ENCODE measurements at places on chromosomes 1 and 21. TPM values are rescaled to one million over a fixed set of nuclear protein-coding genes. Genes with fewer than 3 reads are reported as not detected.

The NPHS2 gene
- not detected for total RNA-seq

- no peak for DNase-seq
- H3K4me1 ChIP-seq: peaks cover 9% of the 10 kb centered on the region
- no peak overlapping the region for H3K4me3 ChIP-seq
- no peak overlapping the region for H3K27ac ChIP-seq
Observed at GRCh38 chr1:200354243-200354642, 55.6 kb downstream of the ZNF281 start.

DNA sequence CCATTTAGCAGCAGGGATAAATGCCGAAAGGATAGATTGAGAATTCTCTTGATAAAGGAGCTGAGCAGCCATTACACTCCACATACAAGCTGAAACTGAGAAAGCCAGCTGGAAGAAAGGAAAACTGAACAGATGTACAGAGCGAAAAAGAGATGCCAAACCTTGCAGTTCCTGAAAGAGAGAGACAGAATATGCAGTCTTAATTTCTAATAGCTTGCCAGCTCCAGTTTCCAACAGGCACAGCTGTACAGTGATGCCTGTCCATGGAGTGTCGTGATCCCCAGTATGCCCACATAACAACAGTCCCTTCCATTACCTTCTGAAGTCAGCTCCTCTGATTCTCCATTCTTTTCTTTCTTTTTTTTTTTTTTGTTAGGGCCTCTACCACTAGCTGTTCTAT, 22.7 kb downstream of the ABL2 start:
- peaks cover 22% of the 10 kb centered on the region for H3K4me1 ChIP-seq
- no peak overlapping the region for H3K4me3 ChIP-seq
- H3K27ac ChIP-seq: no peak overlapping the region
- no peak for DNase-seq

- DNase-seq: no peak
- H3K27ac ChIP-seq: no peak overlapping the region
- H3K4me1 ChIP-seq: no peaks in the 10 kb centered on the region
- no peaks in the 10 kb centered on the region for H3K36me3 ChIP-seq
Observed at GRCh38 chr1:175364424-175365076, 172.0 kb upstream of the KIAA0040 start.

DNA sequence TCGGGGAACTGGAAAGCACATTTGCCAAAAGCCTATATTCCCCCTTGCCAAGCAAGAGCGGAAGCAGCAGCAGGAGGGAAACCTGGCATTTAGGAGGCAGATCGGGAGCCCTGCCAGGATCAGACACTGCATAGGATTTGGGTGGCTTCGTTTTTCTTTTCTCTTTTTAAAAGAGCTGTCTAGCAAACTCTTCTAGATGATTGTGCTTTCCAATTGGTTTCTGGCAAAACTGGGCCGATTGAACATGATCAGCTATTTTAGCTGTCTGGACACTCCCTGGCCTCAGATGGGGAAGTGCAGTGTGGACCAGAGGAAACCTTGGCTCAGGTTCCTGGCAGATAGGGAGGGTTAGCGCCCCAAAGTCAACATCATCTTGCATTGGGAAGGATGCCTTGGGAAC, 414.0 kb upstream of the KAZN start:
- DNase-seq: no peak
- no peaks in the 10 kb centered on the region for H3K27me3 ChIP-seq
- no peaks in the 10 kb centered on the region for H3K36me3 ChIP-seq
- H3K4me1 ChIP-seq: no peaks in the 10 kb centered on the region
- H3K27ac ChIP-seq: no peak overlapping the region

The RUNX3 gene
- 1.2 TPM for total RNA-seq

DNA sequence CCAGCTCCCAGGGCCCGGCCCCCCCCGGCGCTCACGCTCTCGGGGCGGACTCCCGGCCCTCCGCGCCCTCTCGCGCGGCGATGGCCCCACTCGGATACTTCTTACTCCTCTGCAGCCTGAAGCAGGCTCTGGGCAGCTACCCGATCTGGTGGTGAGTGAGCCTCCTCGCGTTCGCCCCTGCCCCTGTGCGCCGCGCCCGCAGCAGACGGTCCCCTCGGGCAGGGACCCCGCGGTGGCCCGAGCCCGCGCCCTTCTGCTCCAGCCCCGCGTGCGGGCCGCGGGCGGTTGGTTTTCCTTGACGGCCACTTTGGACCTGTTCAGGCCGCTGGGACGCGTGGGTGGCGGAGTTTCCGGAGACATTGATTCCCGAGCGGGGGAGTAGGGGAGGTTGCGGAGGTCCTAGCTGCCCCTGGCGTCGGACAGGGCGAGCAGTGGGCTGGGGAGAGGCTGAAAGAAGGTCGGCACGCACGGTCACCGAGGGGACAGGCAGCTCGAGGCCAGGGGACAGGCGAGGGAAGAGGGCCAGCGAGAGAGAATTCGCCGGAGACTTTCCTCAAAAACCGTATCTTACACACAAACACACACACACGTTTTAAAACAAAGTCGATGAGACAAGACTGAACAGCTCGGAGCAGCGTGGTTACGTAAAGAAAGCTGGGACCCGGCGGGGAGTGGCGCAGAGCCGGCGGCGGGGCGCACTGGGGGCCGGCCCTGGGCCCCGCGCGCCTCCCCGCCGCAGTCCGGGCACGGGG, 427 bp downstream of the WNT3A start:
- peaks cover 25% of the 10 kb centered on the region for H3K27me3 ChIP-seq
- no peak overlapping the region for H3K27ac ChIP-seq
- H3K36me3 ChIP-seq: no peaks in the 10 kb centered on the region
- peak; percentile 45 for DNase-seq

The NID1 gene
- 305 TPM for total RNA-seq

DNA sequence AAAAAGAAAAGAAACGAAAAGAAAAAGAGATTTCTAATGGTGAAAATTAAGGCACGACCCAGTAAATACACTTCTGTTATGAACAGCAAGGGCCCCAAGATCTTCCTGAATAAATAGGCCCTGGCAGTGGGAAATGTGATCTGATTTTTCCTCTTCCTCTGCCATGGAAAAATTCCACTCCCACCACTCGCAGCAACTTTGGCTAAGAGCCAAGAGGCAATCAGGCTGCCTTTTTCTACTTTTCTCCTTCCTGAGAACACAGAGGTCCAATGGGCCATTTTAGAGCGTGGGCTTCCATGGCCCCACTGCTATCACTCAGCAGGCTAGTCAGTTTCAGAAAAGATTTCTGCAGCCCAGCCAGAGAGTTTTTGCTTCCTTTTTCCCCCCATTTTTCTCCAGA, 33.7 kb upstream of the AK4 start:
- H3K27ac ChIP-seq: peak overlapping the region; percentile 50
- DNase-seq: no peak
- no peaks in the 10 kb centered on the region for H3K36me3 ChIP-seq
- H3K27me3 ChIP-seq: no peaks in the 10 kb centered on the region

GRCh38 chr21:35599164-35599563, 461.2 kb downstream of the SETD4 start:
- no peaks in the 10 kb centered on the region for H3K36me3 ChIP-seq
- no peaks in the 10 kb centered on the region for H3K4me1 ChIP-seq
- H3K4me3 ChIP-seq: no peak overlapping the region

The GALE gene
- 7.1 TPM for total RNA-seq

DNA sequence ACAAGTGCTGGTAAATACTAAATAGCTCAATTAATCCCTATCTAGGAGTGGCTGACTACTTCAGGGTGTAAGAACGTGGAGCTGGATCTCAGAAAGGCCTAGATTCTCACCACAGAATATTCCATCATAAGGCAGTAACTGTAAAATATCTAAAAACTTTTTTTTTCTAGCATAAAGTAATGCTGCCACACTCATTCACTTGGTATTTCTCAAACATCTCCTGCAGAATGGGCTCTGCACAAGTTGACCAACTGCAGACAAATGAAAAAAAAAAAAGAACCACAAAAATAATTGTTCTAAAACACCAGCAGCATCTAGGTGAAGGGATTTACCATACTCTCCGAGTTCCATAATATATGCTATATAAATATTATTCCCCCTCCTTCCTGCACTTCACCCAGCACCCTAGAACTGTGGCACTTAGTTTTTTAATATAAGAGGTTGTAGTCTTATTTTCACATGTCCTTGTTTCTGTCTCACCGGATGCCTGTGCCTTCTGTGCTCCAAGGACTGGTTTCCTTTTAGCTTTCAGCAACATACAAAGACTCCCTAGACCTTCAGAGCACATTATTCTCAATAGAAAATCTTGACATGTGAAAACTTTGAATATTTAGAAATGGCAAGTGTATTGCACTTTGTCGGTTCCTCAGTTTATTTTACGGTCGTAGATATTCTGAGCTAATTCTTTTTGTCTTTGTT, 8.9 kb downstream of the VSIG8 start:
- no peak for DNase-seq
- H3K27ac ChIP-seq: peak overlapping the region; percentile 96
- no peaks in the 10 kb centered on the region for H3K36me3 ChIP-seq
- H3K27me3 ChIP-seq: no peaks in the 10 kb centered on the region
- H3K4me1 ChIP-seq: peaks cover 8% of the 10 kb centered on the region

- no peak overlapping the region for H3K4me3 ChIP-seq
- H3K27me3 ChIP-seq: peaks cover 98% of the 10 kb centered on the region
- peaks cover 34% of the 10 kb centered on the region for H3K4me1 ChIP-seq
- H3K27ac ChIP-seq: no peak overlapping the region
- no peak for DNase-seq
Observed at GRCh38 chr1:118990513-118991152, 2.5 kb upstream of the TBX15 start.

All from esophagus muscularis mucosa (tissue), 4 donors.